ENCODE measurements at places on chromosomes 12 and 14.
A peak's percentile ranks its signal among the peaks of the same experiment; 100 is the strongest.

DNA sequence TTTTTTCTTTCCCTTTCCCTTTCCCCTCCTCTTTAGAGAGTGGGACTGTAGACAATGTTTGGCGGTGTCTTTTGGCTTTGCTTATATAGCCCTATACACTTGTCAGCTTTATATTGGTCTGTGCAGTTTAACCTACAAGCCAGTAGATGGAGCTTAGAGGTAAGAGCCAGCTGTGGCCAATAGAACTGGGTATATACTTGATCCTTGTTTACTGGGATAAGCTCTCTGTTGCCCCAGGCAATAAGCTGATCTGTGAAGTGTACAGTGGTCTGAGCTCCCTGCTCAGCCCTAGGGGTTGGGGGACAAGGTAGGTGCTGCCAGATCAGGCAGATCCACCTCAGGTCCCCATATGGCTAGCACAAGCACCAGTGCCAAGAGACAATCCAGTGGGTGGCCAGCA lies 434.1 kb downstream of the NOVA1 start:
- peak; percentile 3 for DNase-seq

- peak; percentile 58 for DNase-seq
Measured at GRCh38 chr14:29895591-29896083, 32.0 kb downstream of the PRKD1 start.

DNA sequence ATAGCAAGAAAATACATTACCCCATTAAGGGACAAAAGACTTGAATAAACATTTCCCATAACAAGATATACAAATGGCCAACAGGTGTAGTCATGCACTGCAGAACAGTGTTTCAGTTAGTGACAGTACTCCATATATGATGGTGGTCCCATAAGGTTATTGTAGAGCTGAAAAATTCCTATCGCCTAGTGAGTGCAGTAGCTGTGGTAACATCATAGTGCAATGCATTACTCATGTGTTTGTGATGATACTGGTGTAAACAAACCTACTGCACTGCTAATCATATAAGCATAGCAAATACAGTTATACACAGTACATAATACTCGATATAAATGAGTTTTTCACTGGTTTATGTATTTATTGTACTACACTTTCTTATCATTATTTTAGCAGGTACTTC lies 168.7 kb downstream of the C12orf75 start:
- no peak for DNase-seq

- no peak for DNase-seq
Measured at GRCh38 chr12:130961921-130962451, 8.3 kb downstream of the ADGRD1 start.

All from left lung (tissue), 14 donors.